Naive thymus-derived CD4-positive, alpha-beta T cell (primary cell): ENCODE measurements at places on chromosomes 7 and 10. TPM values are rescaled to one million over a fixed set of nuclear protein-coding genes. Genes with fewer than 3 reads are reported as not detected.

DNA sequence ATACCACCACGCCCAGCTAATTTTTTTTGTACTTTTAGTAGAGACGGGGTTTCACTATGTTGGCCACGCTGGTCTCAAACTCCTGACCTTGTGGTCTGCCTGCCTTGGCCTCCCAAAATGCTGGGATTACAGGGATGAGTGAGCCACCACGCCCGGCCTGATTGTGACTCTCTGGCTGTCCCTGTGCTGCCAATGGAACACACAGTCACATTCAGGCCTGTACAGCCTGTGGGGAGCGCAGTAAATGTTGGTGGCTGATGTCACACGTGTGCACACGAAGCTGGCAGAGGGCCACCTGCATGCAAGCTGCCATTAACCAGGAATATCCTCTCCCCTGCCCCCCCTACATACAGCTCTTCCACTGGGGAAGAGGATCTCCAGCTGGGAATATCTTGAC is 22.1 kb downstream of the POLL start:
- DNase-seq: no peak

DNA sequence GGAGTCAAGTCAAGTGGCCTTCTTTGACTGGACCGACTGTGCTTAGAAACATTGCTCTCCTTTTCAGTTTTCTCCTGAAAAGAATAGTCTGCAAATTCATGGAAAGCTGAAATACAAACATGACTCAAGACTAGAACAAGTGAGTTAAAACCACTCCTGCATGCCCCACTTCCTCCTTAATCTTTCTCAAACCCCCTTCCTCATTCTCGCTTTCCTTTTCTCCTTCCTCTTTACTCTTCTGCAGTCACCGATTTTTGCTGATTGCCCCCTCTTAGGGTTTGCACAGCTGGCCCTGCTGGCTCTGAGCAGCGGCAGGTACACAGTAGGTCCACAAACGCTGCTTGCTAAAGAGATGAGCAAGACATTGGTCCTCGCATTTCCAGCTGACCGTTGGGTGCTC is 34.8 kb upstream of the MKI67 start:
- DNase-seq: no peak

DNA sequence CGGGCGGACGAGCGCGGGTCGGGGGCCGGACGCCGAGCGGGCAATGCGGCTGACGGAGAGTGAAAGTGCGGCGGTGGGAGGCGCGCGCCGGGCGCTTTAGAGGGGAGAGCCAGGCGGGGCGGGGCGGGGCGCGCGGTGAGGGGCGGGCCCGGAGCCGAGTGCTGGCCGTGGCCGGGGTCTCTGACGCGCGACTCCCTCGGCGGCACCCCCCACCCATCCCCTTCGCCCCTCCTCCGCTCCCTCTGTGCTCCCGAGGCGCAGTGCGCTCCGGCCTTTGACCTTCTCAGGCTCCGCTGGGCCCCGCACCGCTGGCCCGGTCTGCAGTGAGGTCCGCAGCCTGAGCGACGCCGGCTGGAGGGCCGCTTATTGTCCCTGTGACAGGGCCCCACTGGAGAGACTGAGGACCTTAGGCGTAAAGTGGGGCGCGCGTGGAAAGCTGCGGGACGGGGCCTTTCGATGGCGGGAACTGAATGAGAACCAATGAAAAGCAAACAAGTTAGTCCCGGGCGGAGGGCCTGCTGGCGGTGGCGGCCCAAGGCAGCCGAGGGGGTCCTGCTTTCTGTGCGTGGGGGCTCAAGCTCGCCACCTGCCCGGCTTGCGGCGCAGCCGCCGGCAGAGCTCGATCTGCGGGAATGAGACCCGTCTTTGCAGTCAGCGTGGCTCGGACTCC is at the start of gene CXCL12:
CXCL12 (minus strand) TSS at position 72 of the 670 bp plus-strand sequence. CDS start 92 bp downstream, outside the sequence.
- peak; percentile 20 for DNase-seq

DNA sequence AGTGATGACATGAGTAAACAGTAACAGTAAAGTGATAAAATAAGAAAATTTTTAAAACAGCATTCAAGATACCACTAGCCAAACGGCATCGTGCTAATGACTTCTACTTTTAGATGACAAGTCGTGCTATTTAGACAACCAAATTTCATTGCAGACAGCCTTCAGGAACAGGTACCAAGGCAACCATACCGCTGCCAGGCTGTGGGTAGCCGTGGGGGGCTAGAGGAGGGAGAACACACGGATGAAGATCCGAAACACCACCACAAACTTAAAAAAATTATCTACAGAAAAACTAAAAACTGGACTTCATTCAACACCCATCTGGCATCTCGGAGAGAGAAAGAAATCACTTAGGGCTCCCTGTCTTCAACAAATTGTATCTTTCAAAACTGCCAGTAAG is 89.6 kb downstream of the RSU1 start:
- DNase-seq: no peak

DNA sequence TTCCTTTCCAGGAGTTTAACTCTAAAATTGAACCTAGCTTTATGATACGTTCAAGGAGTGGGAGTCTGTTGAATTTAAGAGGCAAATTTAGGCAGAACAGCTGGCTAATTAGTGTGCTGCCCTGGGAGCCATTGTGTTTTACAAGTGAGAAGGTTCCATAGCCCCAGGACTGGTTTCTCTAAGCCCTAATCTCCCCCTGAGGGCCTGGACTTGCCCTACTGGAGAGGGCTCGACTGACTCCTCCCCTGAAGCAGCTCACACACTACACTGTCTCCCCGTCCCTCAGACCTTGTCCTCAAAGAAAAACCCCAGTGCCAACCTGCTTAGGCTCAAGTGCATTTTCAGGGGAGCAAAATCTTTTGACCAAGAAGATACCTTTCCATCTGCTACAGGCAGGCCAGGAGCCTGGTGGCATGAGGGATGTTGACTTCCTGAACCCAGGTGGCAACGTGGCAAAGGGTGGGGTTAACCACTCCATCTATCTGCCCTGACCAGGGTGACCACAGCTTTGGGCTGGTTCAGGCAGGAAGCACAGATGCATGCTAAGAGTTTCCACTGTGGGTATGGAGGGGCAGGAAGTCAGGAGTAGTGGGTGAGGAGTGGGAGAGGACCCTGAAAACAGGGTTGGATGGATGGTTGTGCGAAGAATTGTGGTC is 68.9 kb upstream of the CARD11 start:
- no peak for DNase-seq

- no peak for DNase-seq
Measured at GRCh38 chr7:41979834-41980307, 257.1 kb downstream of the GLI3 start.

The DGKI gene
- polyA plus RNA-seq: not detected
